ENCODE measurements at places on chromosomes 1 and 21.
A peak's percentile ranks its signal among the peaks of the same experiment; 100 is the strongest.

GRCh38 chr21:30028537-30028936 is 88.7 kb upstream of the GRIK1 start:
- DNase-seq, result no peak

GRCh38 chr1:74222701-74223100 is 12.5 kb upstream of the TNNI3K start:
- DNase-seq, result no peak

DNA sequence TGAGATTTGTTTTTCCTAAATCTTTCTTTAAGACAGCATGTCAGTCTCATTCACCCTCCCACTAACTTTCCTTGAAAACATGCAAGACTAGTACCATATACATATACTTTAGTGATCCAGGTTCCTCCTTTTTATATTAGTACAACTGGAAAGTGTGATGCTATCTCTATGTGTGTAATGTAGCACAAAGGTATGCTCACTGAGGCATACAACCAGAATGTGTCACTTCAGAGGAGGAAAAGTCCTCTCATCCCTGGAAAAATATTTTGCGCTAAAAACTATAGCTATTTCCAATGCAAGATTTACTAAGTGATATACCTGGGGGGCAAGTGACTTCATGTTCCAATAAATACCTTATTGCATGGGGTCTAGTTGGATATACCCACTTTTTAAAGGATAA is 45.9 kb downstream of the BARHL2 start:
- DNase-seq, result peak; percentile 61

GRCh38 chr1:96363826-96364225 is 357.8 kb upstream of the PTBP2 start:
- DNase-seq, result no peak

GRCh38 chr21:45571641-45572040 is 29.4 kb upstream of the SLC19A1 start:
- DNase-seq, result no peak

Data from NCI-H1694 treated with DMSO at 0.1 percent for 48 hours (cell line).